Omental fat pad (tissue), 4 donors: ENCODE measurements at places on chromosomes 3 and 15. TPM values are rescaled to one million over a fixed set of nuclear protein-coding genes. Genes with fewer than 3 reads are reported as not detected.

- DNase-seq: no peak
Measured at GRCh38 chr3:98326105-98326893, 27.4 kb upstream of the OR5K4 start.

- DNase-seq: no peak
Measured at GRCh38 chr15:54618120-54618519, 578.6 kb downstream of the RSL24D1 start.

PATL2 gene
- total RNA-seq: 5.4 TPM

NUSAP1 gene
- 0.74 TPM for total RNA-seq

GRCh38 chr3:142577696-142578328, 721 bp downstream of the ATR start:
- DNase-seq: no peak

DNA sequence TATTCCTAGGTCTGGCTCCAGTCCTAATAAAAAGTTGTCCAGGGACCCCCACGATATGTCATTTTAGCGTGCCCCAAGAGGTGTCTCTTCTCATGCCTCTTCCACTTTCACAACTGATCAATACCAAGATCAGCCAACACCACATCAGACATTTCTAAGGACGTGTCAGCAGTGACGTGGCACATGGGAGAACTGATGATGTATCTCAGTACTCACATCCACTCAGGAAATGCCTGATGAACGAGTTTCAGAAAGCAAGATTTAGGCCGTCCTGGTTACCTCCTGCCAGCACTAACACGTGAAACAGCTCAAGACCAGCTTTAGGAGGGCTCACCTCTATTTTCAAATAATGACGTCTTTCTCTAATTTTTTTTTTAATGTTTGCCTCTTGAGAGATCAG, 19.6 kb downstream of the VGLL4 start:
- DNase-seq: no peak

DNA sequence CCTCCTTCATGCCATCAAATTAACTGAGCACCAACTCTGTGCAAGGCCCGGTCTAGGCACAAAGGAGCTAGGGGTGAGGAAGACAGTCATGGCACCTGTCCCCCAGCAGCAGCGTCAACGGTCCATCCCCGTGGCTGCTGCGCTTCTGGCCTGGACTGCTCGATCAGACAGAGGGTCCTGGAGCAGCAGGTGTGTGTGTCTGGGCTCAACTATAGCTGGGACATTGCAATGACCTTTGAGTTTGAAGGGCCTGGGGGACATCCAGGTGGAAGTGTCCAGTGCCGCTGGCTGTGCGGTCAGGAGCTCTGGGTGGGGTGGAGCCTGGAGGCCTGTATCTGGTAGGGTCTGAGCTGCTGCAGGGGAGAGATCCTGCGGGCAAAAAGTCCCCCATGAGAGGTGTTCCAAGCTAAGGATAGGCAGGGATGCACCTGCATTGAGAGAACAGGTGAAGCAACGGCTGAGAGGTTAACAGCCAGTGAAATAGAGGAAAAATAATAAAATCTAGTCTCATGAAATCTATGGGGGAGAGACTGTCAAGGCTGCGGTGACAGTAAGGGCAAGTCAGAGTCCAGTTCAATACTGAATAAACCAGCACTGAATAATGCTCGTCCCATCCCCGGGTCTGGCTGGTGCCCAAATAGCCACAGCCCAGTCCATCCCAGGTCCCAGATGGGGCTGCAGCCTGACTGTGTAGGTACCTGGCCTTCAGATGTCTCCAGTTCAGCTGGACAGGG, 25.4 kb upstream of the SLC41A3 start:
- DNase-seq: no peak

DNA sequence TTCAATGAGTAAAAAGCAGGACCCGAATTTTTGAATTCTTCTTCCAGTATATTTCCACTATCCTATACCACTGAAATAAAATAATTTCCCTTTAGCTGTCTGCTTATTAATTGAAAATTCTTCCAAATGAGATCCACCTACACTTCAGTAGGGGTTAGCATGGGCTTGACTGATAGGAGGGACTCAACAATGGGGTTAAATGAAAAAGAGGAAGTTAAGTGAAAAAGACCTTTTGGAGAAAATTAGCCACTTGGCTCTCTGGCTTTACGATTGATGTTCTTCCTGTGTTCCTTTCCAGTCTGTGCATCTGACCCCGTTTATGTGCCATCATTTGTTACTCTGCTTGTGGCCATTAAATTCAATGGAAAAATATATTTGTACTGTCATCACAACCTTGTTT, 54.0 kb upstream of the GCNT3 start:
- no peak for DNase-seq

- no peak for DNase-seq
Measured at GRCh38 chr3:71311661-71312046, 271.9 kb downstream of the FOXP1 start.

- no peak for DNase-seq
Measured at GRCh38 chr3:122589297-122589696, 11.8 kb downstream of the PARP15 start.

DNA sequence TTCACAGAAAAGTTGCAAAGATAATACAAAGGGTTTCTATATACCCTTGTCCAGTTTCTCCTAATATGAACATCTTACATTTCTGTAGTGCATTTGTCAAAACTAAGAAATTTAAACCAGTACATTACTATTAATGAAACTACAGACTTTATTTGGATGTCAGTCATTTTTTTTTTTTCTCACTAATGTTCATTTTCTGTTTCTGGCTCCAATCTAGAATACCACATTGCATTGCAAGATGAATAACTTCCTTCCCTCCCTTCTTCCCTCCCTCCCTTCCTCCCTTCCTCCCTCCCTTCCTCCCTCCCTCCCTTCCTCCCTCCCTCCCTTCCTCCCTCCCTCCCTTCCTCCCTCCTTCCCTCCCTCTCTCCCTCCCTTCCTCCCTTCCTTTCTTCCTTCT, 509.2 kb upstream of the MCTP2 start:
- DNase-seq: no peak

DNA sequence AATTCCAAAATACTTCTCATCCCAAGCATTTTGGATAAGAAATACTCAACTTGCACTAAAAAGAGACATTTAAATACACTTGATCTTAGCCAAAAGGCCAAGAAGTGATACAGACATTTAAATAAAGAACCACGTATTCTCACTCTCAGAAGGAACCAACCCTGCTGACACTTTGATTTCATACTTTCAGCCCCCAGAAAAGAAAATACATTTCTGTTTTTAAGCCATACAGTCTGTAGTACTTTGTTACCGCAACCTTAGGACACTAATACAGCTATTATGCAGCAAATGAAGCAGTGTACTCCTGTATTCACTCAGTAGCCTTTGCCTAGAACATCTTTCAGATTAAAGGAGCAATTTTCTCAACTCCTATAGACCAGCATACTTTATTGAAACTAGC, 86.7 kb downstream of the TBC1D5 start:
- DNase-seq: no peak

GRCh38 chr3:79632842-79633241, 135.0 kb downstream of the ROBO1 start:
- no peak for DNase-seq

PRTG gene
- total RNA-seq: 3.2 TPM

- no peak for DNase-seq
Measured at GRCh38 chr3:149790268-149790667, 2.1 kb downstream of the ANKUB1 start.

DNA sequence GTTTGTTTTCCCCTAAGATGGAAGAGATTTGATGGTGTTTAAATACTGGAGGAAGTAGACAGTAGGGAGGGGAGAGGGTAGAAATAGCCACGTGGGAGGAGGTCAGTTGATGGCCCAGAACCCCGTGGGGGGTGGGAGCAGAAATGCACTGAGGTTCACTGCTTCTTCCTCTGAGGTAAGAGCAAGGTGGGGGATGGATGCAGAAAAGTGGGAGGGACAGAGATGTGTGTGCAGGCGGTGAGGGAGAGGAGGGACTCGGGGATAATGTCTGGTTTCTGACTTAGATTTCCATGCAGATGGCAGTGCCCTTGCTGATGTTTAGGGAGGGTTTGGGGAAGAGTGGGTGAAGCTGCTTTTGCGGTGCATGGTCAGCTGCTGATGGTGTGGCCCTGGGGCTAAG, 102.9 kb downstream of the ARNT2 start:
- DNase-seq: no peak

GRCh38 chr3:116886202-116886893, 176.8 kb downstream of the TUSC7 start:
- DNase-seq: no peak

GRCh38 chr3:112555535-112556170, 6.1 kb downstream of the ATG3 start:
- DNase-seq: no peak

DNA sequence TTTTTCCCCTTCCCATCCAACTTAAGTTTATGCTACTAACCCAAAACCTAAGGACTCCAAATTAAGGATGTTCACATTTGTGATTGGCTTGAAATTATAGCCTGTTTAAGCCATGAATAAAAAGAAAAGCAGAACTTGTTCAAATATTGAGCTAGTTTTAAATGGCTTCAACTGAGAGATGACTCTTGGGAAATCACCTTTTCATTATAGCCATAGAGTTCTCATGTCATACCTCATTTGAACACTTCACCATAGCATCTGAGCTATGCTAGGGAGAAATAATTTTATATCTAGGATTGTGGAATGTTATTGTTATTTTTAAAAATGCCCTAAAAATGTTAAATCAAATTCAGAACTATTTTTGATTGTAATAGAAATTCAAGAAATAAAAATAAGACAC, 409.2 kb upstream of the RARB start:
- DNase-seq: no peak

DNA sequence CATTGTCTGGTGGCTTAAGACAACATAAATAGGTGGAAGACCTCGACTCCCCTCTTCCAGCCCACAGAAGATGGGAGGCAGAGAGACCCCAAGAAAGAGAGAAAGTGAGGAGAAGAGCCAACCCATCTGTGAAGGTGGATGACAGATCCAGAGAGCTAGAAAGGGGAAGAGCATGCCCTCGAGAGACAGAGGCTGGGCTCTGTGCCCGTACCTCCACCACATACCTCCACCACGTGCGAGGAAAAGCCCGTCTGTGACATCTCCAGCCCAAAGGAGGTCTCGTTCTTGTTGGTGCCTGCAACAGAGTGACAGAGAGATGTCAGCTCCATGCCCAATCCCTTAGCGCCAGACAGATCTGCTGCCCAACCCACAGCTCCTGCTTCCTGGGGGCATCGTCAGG, 71.1 kb downstream of the FEM1B start:
- DNase-seq: no peak

DNA sequence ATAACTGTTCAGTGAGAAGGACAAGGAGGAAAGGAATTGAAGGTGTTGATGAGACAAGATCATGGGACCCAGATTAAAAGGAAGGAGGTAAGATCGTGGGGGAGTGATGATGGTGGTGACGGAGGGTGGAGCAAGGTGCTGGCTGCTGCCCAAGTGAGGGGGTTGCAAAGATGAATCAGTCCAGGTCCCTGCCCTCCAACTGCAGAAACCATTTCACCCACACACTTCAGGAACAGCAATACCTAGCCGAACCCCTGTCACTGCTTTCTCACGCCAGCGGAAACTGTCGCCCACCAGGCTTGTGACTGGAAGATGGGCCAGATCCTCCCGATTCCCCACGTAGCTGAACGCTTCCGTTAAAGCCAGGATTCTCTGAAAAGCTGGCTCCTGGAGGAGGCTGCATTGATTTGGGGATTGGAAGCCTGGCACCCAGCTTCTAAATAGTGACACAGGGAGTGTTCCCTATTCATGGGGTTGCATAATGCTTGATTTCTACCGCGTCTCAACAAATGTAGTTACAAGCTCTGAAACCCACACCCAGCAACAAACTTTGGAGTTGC, 3.2 kb upstream of the LSG1 start:
- DNase-seq: no peak

GRCh38 chr3:17514597-17514996, 227.8 kb downstream of the TBC1D5 start:
- no peak for DNase-seq

SCG3 gene
- not detected for total RNA-seq

DNA sequence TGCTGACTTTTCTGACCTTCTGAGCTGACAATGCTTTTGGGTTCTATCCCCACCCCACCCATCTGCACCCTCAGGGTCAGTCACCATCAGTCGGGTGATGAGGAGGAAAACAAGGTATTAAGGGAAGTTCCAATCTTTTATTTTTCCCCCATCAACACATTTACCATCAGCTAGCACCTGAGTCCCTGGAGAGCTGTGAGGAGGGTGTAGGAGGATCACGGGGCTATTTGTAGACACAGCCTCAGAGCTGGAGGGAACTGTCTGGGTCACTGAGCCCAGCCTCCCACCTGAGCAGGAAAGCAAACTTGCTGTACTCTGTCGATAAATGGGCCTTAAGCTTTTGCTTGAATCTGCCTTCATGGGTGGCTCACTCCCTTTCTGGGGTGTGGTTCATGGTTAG, 24.8 kb upstream of the ZFAND6 start:
- no peak for DNase-seq

GRCh38 chr3:141448606-141449220, 38.1 kb upstream of the RASA2 start:
- no peak for DNase-seq

GRCh38 chr3:141011997-141012262, 39.2 kb upstream of the SPSB4 start:
- DNase-seq: no peak

HHLA2 gene
- not detected for total RNA-seq

GUCA1C gene
- total RNA-seq: not detected

SCAP gene
- 81.5 TPM for total RNA-seq

DNA sequence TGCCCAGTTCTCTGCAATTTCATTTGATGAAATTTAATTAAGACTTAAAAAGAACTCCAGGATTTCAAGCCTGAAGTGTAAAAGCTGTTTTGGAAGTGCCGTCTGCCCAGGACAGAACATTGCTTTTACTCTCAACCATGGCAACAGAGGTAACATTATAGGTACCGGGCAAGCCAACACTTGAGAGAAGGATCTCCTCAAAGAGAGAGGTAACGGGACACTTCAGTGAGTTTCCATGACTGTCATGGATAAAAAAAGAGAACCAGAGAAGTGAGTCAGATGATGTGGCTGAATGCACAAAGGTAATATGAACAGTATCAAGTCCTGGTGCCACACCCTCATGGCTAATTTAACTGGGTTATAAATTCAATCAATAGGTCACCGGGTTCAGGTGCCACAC, 130.2 kb upstream of the LMOD3 start:
- no peak for DNase-seq

FAM107A gene
- 28.8 TPM for total RNA-seq

GRCh38 chr3:31943041-31943440, 38.0 kb downstream of the OSBPL10 start:
- DNase-seq: no peak

- DNase-seq: no peak
Measured at GRCh38 chr3:139095803-139096466, 51.2 kb upstream of the PRR23C start.

UBAP1L gene
- total RNA-seq: 4.5 TPM

GRCh38 chr3:36219398-36219797, 160.9 kb upstream of the STAC start:
- DNase-seq: no peak

FES gene
- 146 TPM for total RNA-seq

DNA sequence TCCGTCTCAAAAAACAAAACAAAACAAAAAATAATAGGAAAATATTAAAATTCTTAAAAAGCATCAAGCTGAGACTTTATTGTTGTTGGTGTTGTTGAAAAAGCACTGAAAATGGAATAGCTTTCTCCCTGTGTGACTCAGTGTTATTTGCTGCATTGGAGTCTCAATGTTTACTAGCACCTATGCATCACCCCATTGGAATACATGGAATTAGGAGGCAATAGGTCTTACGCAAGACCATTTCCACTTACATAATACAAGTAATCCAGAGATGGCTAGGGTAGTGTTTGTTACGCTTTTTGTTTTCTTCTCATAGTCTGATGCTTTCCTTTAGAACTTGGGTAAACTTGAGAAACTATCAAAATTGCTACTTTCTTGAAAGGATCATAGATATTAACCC, 15.2 kb downstream of the GXYLT2 start:
- no peak for DNase-seq
